ENCODE measurements at places on chromosomes 16 and 17.

DNA sequence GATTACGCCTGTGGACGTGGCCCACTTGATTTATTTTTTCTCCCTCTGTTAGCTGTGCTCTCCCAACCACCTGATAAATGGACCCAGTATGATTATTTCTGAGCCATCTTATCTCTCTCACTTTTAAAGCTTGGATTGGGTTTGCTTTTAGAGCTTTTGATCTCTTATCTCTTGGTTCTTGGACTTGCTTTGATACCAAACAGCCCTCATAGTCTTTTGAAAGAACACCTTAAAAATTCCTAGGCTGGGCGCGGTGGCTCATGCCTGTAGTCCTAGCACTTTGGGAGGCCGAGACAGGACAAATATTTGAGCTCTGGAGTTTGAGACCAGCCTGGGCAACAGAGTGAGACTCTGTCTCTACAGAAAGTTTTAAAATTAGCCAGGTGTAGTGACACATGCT, 25.8 kb downstream of the SMTNL2 start:
- DNase-seq = no peak

- DNase-seq = no peak
Measured at GRCh38 chr17:35627417-35627816, 40.3 kb downstream of the AP2B1 start.

DNA sequence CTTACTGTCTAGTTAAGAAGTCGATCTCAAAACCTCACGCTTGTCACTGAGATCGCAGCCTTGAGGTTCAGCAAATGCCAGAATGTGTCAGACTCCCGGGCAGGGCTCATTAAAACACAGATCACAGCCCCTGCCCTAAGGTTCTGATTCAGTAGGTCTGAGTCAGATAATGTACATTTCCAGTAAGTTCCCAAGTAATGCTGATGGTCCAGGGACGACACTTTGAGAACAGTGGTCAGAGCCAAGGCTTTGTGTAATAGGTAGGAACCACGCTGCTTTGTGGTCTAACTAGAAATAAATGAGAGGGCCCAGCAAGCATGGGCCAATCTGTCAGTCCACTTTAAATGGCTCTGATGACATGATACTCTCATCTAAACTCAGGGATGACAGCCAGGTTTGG, 228.6 kb downstream of the ZFHX3 start:
- DNase-seq = no peak

GRCh38 chr17:39623356-39623950, 3.3 kb upstream of the PPP1R1B start:
- peak; percentile 87 for DNase-seq

GRCh38 chr17:64385187-64386083, 5.2 kb downstream of the PECAM1 start:
- peak; percentile 37 for DNase-seq

GRCh38 chr17:30389756-30390300, 11.1 kb downstream of the CPD start:
- DNase-seq = no peak

GRCh38 chr17:48453447-48453846, 23.4 kb upstream of the SKAP1 start:
- DNase-seq = no peak

GRCh38 chr17:27817731-27818130, 17.4 kb upstream of the NOS2 start:
- DNase-seq = no peak

DNA sequence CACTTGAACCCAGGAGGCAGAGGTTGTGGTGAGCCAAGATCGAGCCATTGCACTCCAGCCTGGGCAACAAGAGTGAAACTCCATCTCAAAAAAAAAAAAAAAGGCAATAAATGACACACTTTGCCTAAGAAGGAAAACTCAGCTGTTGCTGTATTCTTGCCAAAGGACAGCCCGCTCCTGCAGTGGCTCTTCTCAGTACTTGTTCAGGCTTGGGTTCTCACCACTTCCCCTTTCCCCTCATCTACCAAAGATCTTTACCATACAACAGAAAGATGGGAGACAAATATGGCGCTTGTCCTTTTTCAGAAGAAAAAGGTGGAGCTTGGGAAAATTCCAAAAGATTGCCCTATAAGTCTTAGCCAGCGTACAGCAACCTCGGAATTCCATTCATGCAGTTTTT, 58.5 kb downstream of the MYH13 start:
- DNase-seq = no peak

GRCh38 chr16:77873066-77873465, 84.7 kb downstream of the VAT1L start:
- DNase-seq = no peak

GRCh38 chr16:19218581-19218980, 50.5 kb downstream of the SYT17 start:
- no peak for DNase-seq

GRCh38 chr16:86307514-86307903, 202.8 kb upstream of the FOXF1 start:
- no peak for DNase-seq

DNA sequence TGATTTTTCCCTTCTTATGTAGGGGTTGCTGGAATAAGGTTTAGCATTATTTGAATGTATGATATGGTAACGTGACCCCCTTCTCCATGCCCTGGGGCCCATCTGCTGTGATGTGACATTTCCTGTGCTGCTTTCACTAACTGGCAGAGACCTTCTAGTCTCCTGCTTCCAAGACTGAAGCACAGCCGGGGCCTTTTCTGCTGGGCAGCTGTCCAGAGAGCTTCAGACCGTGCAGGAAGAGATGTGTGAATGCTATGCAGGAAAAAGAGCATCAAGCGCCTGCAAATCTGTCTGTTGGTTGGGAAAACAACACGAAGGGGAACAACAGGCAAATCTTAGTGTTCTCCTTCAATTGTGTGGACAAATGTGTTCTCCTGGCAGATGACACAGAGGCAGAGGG, 128.5 kb downstream of the SPACA3 start:
- no peak for DNase-seq

GRCh38 chr17:33175562-33175961, 117.5 kb downstream of the ASIC2 start:
- no peak for DNase-seq

- DNase-seq = no peak
Measured at GRCh38 chr17:44887016-44887415, 12.2 kb downstream of the EFTUD2 start.

- no peak for DNase-seq
Measured at GRCh38 chr16:81367821-81368220, 53.1 kb downstream of the GAN start.

DNA sequence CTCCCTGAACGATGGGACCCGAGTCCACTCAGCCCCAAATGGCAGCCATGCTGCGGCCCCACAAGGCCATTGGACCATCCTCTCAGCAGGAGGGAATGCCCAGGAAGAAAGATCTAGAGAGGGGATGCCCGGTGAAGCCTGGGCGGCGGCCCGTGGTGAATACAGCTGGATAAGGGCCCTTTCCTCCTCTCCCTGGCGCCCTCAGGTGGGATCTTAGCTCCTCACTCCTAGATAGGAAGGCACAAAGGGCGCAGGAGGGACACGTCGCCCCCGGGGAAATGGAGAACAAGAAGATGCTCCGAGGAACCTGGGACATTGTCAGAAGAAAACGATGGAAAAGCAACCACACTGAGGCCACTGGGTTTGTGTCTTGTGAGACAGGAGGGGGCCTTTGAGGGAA, 2.5 kb downstream of the CD300C start:
- no peak for DNase-seq

DNA sequence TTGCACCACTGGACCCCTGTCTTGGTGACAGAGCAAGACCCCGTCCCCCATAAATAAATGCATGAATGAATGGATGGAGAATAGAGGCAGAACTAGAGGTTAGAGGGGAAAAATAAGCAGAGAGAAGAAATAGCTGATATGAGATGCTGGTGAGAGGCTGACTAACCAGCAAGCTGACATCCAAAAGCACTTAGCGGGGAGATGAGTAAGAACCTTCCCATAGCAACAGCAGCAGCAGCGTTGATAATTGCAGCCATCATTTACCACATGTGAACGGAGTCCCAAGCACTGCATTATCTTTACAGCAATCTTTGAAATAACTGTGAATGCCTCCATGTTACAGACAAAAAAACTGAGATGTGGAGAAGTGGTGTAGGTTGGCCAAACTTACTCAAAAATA, 777.3 kb upstream of the EEF2KMT start:
- no peak for DNase-seq

GRCh38 chr17:17048106-17048505, 5.8 kb downstream of the MPRIP start:
- DNase-seq = no peak

- DNase-seq = no peak
Measured at GRCh38 chr17:54899201-54899600, 1.5 kb upstream of the TOM1L1 start.

- DNase-seq = no peak
Measured at GRCh38 chr16:58280846-58281301, 14.0 kb downstream of the PRSS54 start.

GRCh38 chr17:71963351-71963750, 157.5 kb upstream of the SOX9 start:
- no peak for DNase-seq

GRCh38 chr17:79023180-79023705, 726 bp upstream of the C1QTNF1 start:
- no peak for DNase-seq

DNA sequence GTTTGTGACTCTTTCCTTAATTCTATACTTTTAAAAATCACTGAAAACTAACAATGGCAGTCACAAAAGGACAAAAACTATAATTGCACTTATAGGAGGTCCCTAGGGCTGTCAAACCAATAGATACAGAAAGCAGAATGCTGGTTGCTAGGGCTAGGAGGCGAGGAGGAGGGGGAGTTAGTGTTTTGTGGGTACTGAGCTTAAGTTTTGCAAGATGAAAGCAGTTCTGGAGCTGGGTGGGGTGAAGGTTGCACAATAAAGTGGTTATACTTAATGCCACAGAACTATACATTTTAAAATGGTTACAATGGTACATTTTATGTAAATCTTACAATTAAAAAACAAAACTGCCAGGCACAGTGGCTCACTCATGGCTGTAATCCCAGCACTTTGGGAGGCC, 27.3 kb downstream of the NUBP1 start:
- DNase-seq = no peak

DNA sequence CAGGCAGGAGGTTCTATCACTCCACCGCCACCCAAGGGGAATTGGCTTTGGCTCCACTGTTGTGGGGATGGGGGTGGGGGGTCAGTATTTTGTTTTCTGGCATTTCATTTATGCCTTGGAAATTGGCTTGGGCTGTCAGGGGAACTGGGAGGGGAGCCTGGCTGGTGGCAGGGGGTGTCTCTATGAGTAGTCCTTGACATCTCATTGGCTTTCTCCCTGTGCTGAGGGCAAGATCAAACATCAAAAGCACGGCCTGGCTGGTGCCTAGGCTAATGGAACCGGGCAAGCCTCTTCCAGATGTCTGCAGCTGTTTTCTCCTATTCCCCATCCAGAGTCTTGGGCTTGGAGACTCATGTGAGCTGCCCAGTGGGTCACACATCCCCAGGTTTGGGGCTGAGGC, 17.4 kb upstream of the NGFR start:
- DNase-seq = no peak

- no peak for DNase-seq
Measured at GRCh38 chr16:74153773-74154172, 142.8 kb upstream of the PSMD7 start.

DNA sequence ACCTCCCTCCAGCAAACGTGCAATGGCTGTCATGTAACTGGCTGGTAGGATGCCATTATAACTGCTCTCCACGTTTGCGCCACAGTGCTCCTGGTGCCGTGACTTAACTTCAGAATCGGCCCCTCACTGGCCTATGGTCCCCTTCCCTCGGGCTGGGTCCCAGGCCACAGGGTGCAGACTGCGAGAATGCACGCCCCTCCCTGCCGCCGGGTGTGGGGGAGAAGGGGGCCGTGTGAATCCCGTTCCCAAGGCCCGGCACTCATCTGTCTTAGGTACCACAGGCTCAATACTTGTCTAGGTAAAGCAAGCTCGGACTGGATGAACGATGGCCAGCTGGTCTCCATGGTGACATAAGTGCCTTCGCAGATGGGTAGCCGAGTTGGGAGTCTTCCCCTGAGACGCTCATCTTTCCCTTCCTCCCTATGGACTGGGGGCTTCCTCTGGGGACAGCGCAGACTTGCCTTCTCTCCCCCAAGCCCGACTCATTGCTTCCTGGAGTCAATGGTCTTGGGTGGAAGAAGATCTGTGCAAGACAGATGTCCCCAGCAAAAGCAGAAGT, 37.8 kb downstream of the TIMM22 start:
- no peak for DNase-seq

GRCh38 chr16:56999409-57000270, 10.3 kb downstream of the NLRC5 start:
- no peak for DNase-seq

GRCh38 chr17:42937712-42938596, 26.3 kb downstream of the AARSD1 start:
- DNase-seq = no peak

DNA sequence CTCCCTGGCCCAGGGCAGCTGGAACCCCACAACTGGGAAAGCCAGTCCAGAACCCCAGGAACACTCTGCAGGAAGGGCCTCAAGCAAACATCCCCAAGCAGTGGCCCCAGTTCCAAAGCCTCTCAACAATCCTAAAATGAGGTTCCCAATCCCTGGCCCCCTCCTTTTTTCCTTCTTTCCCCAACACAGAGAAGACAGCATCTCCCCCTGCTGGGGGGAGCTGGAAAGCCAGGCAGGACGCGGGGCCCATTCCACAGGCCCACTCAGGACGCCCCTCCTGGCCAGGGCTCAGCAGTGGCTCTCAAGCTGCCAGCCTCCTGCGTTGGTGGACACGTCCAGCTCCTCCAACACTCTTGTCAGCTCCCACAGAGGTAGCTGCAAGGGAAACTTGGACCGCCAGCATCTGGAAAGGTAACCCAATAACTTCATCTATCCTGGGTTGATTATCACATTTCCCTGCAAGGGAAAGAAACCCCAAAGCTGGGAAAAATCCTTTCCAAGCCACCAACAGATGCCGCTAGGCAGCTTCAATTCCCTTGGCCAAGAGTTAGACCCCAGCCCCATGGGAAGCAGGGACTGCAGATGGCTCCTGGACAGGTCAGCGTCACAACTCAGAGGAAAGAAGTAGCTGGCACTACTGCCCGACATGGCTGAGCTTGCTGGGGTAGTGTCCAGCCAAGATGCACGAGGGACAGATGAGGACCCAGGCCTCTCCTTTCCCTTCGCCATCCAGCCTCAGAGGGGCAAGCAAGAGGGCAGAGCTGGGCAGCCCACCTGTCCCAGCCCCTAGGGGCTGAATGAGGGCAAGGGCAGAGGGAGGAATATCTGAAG, 7.6 kb downstream of the HDAC5 start:
- DNase-seq = no peak

DNA sequence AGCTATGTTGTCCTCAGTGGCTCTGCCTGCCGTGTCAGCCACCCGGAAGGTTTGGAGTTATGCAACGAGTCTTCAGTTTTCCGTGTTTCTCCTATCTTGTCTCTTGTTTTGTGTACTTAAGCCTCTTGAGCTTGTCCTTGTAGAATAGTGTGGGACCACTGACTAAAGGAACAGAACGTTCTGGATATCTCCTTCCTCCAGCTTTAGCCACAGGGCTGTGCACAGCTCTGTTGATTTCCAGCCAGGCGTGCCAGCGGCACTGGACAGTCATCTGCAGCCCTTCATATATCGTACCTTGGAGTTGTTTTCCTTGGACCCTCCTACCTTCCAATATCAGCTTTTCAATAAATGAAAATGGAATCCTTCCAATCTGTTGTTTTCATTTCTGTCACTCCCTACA, 39.8 kb downstream of the TMEM11 start:
- DNase-seq = no peak
